ENCODE measurements at places on chromosomes 5 and 9. TPM values are rescaled to one million over a fixed set of nuclear protein-coding genes. Genes with fewer than 3 reads are reported as not detected.

The GABRA6 gene
- total RNA-seq, result not detected

The IZUMO3 gene
- not detected for total RNA-seq

The FOXE1 gene
- not detected for total RNA-seq

The ANKRD34B gene
- total RNA-seq, result not detected

The ADAMTS19 gene
- not detected for total RNA-seq

The ARPC5L gene
- 37.3 TPM for total RNA-seq

The CARD9 gene
- 0.57 TPM for total RNA-seq

The ISL1 gene
- total RNA-seq, result not detected

The SOWAHA gene
- total RNA-seq, result not detected

The PCDHGB1 gene
- 0.69 TPM for total RNA-seq

The BSPRY gene
- 0.59 TPM for total RNA-seq

The MLANA gene
- not detected for total RNA-seq

The PCDHGB5 gene
- total RNA-seq, result 2.5 TPM

The TLX3 gene
- not detected for total RNA-seq

The APBA1 gene
- total RNA-seq, result 0.34 TPM

The GPR150 gene
- total RNA-seq, result 0.27 TPM

The FOXI1 gene
- total RNA-seq, result not detected

The ORM2 gene
- not detected for total RNA-seq

The GALT gene
- 96.6 TPM for total RNA-seq

The ZNF879 gene
- total RNA-seq, result 13.2 TPM

The STPG3 gene
- not detected for total RNA-seq

The STOM gene
- 6.3 TPM for total RNA-seq

The SEMA4D gene
- 231 TPM for total RNA-seq

The GPRIN1 gene
- total RNA-seq, result 2.1 TPM

The PHF24 gene
- not detected for total RNA-seq

The ZNF367 gene
- 2.2 TPM for total RNA-seq

The IFNA13 gene
- total RNA-seq, result not detected

The C9orf43 gene
- total RNA-seq, result 1.7 TPM

The PCDHA8 gene
- total RNA-seq, result not detected

The CCDC171 gene
- 5.1 TPM for total RNA-seq

The DRD1 gene
- total RNA-seq, result not detected

The NAIP gene
- 26.8 TPM for total RNA-seq

The PTGDS gene
- not detected for total RNA-seq

The CD14 gene
- total RNA-seq, result 1.8 TPM

The WNT8A gene
- total RNA-seq, result not detected

The COL5A1 gene
- not detected for total RNA-seq

The CXCL14 gene
- total RNA-seq, result not detected

The LOX gene
- not detected for total RNA-seq

The CCDC192 gene
- not detected for total RNA-seq

The ADAMTS16 gene
- total RNA-seq, result not detected

The EPB41L4A gene
- 12.9 TPM for total RNA-seq

The GRIN1 gene
- not detected for total RNA-seq

The PCDHGA12 gene
- total RNA-seq, result 2.8 TPM

The CER1 gene
- total RNA-seq, result not detected

The AFAP1L1 gene
- total RNA-seq, result not detected

The SOX30 gene
- total RNA-seq, result 0.49 TPM

Data from B cell (primary cell).